ENCODE measurements at places on chromosomes 3 and 15.

DNA sequence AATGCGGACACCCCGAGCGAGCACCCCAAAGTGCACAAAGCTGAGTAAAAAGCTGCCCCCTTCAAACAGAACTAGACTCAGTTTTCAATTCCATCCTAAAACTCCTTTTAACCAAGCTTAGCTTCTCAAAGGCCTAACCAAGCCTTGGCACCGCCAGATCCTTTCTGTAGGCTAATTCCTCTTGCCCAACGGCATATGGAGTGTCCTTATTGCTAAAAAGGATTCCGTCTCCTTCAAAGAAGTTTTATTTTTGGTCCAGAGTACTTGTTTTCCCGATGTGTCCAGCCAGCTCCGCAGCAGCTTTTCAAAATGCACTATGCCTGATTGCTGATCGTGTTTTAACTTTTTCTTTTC is 5.3 kb downstream of the BHLHE40 start:
- no peak for DNase-seq

GRCh38 chr15:91908391-91908790 is 54.9 kb downstream of the SLCO3A1 start:
- DNase-seq: no peak

DNA sequence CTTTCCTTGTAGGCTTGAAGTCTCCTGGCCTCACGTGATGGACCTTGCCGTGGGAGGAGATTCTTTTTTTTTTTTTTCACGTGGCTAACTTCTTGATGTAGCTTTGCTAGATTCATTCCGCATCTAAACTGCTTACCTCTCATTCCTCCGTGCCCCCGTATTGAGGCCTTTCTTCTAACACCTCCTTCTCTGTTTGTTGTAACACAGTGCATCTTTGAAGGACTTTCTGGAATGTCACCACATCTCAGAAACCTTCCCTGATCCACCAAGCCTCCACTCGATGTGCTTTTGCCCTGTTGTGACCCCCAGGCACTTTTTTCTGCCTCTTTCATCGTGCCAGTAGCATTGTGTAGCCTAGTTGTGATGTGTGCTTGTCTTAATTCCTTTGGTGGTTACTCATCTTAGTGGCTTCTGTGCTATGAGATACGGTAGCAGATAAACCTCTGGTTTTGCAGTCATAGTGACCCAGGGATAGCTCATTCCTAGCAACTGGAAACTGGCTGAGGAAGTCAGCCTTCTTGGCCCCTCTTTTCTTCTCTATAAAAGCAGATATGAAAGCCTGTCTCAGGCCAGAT is 1.6 kb upstream of the BNC1 start:
- DNase-seq: no peak

DNA sequence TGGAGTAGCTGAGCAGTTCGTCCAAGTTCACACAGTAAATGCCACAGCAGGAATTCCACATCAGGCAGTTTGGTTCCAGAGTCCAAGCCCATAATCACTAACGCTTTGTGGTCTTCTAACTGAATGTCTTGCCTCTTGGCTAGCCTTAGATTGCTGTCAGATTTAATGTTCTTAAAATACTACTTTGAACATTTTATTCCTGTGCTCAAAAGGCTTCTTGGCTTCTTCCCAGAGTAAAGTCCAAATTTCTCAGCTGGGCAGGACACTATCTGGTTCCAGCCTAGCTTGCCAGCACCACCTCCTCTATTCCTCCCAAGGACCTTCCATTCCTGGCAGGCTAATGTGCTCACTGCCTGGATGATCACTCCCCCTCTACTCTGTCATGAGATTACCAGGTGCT is 256.9 kb downstream of the SQOR start:
- no peak for DNase-seq

- no peak for DNase-seq
Measured at GRCh38 chr15:77066971-77067690, 3.8 kb downstream of the TSPAN3 start.

DNA sequence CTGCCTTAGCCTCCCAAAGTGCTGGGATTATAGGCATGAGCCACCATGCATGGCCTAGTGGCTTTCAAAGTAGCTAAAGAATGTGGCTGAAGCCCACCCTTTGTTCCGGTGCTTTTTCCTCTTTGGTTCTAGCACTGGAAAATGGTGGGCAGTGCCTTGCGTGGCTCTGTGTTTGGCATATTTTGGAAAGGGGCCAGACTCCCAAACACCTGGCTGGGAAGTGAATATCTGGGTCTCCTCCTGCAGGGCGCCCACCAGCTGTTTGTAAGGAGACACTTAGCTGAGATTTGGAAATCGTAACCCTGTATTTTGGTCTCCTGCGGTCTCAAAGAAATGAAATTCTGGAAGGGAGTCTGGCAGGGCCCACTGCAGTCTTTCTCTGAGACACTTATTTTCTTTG is 336.4 kb downstream of the IL20RB start:
- no peak for DNase-seq

- no peak for DNase-seq
Measured at GRCh38 chr15:91471468-91471867, 371.4 kb downstream of the SV2B start.

DNA sequence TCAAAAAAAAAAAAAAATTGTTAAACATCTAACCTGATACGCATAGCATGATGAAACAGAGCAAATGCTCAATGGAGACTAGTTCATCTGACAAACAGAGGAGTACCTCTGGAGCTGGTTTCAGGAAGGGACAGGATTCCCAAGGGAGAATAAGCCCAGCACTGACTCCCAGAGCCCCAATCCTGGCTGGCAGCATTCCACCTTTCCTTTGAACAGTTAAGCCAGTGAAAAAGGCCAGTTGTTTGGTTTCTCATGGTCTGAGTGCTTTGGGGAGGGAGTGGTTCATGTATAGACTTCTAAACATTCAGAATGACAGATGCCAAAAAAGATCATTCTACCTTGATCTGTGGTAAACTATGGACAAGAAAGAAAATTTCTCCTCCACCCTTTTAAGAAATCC is 277.9 kb upstream of the RARB start:
- no peak for DNase-seq

DNA sequence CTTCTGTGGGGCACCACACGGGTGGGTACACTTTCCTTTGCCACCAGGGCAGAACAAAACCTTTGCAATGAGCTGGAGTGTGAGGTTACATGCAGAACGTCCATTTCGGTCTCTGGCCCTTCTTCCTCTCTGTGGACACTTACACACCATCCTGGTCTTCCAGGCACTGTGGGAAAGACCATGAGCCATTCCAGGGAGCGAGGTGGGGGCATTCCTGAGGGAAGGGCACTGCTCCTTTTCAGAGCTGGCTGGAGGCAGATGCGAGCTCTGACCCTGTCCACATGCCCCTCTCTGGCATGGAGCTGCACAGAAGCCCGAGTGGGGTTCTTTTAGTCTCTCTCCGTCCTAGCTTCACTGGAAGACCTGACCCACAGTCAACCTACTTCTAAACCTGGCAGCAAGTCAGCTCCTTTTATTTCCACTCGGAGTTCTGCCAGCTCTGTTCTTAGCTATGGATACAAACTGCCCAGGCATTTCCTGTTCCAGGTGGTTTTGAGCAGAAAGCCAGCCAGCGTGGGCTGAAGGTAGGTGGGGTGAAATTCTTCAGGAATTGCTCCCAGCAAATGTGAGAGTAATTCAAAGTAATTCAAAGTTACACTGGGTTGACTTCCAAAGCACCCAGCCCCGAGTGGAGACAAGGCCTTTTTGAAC is 281.4 kb downstream of the ADAMTS17 start:
- DNase-seq: no peak

DNA sequence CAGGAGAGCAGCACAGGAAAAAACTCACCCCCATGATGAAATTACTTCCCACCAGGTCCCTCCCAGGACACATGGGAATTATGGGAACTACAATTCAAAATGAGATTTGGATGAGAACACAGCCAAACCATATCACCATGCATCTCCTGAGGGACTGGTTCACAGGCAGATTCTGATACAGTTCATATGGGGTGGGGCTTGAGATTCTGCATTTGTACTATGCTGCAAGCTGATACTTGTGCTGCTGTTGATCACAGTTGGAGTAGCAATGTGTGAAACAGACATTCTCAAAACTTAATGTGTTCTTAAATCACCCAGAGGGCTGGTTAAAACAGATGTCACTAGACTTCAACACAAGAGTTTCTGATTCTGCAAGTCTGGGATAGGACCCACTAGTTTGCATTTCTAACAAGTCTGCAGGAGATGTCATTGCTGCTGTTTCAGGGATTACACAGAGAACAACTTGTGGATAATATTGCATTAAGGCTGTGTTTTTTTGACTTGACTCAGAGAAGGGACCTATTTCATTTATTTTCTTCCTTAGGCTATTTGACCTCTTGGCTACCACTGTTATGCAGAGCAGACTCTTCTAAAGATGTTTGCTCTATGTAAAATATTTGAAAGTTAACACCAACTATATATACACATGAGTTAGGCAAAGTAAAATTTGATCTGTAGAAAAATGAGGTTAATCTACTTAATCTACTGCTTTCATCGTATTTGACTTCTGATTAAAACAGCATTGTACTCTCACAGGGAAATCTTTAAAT is 194.2 kb upstream of the CNTN3 start:
- no peak for DNase-seq

DNA sequence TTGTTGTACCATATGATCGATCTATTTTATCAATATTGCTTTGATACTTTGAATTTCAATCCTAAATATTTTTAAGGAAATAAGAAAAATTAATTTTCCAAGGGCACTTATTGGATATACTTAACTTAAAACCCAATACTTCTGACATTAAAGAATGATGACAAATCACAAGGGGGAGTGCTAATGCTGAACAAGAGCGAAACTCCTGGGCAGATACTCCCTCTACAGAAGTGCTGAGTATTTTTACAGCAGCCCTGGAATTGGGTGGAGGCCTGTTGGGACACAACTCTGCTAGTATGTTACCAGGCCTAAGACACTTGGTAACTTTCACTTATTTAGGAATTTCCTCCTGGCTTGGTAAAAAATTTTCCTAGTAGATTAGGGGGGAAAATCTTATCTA is 46.2 kb downstream of the DENND6A start:
- DNase-seq: no peak

DNA sequence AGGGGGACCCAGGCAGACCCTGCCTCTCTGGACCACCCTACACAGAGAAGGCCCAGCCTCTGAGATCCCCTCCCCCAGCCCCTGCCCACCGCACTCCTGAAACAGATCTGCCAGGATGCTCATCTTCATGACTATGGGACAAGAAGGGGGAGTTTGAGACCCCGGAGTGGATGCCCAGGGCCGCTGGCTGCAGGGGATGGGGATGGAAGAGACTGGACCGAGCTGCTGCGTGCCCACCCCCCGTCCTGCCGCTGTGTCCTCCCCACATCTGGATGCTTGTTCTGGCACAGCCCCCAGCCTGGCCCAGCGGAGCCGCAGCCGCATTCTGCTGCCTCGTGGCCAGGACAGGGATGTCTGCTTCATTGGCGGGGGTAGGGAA is 30.3 kb upstream of the SEMA3F start:
- no peak for DNase-seq

DNA sequence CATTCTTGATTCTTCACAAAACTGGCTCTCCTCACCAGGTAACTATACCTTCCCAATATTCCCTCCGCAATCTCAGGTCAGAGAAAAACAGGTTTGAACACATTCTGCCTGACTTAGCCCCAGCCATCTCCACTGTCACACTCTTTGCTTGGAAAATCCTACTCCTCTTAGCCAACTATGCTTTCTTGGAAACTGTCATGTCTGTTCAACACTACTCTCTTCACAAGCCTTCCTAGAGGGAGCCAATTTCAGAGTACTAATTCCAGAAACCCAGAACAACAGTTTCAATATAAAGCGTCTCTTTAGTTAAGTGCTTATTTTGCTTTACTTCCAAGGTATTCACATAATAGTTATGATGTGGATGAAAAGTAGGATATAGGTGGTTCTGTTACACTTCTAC is 21.7 kb downstream of the MTMR10 start:
- no peak for DNase-seq

GRCh38 chr3:19799887-19800286 is 134.1 kb downstream of the EFHB start:
- DNase-seq: no peak

DNA sequence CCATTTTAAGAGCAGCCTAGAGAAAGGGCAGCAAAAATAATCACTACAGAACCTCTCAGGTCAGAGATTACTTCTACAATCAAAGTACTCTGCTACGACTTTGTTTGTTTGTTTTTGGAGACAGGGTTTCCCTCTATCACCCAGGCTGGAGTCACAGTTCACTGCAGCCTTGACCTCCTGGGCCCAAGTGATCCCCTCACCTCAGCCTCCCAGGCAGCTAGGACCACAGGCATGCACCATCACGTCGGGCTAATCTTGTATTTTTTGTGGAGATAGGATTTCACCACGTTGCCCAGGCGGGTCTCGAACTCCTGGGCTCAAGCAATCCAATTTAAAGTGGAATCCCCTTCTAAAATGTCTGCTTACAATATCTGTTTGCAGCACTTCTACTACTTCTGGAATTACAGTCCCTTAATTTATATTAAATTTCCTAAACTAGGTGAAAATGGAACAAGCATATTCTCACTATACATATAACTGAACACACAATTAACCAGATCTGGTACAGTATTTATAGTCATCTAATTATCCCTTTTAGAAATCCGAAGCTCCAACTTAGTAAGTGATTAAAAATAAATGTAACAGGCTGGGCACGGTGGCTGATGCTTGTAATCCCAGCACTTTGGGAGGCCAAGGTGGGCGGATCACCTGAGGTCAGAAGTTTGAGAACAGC is 4.4 kb downstream of the UACA start:
- no peak for DNase-seq

GRCh38 chr15:88909956-88910831 is 3.0 kb downstream of the MFGE8 start:
- DNase-seq: no peak

GRCh38 chr3:193962986-193963685 is 172.8 kb upstream of the HES1 start:
- no peak for DNase-seq

- DNase-seq: no peak
Measured at GRCh38 chr15:81182031-81182755, 14.5 kb upstream of the IL16 start.

GRCh38 chr15:25182736-25183445 is 228.1 kb downstream of the SNRPN start:
- DNase-seq: no peak

DNA sequence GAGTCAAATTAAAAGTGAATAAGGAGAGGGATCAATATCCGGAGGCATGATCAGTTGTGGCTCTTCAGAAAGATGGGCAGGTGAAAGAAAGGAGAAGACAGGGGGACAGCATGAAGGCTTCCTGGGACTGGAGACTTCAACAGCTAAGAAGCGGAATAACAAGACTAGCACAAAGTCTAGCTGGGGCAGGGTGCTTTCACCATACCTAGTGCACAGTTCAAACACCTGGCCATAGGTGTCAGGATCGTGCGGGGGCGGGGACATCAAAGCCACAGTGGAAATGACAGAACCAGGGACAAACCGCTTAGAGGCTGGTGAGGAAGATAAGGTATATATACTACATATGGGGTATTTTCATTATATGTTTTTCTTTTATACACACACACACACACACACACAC is 66.2 kb upstream of the FOXP1 start:
- DNase-seq: no peak

GRCh38 chr3:87696124-87697013 is 362.4 kb downstream of the CGGBP1 start:
- no peak for DNase-seq
